H54 (cell line): ENCODE measurements at places on chromosomes 6 and 20.
A peak's percentile ranks its signal among the peaks of the same experiment; 100 is the strongest.

GRCh38 chr6:164665328-164665727 lies 644.1 kb downstream of the C6orf118 start:
- DNase-seq: no peak

- DNase-seq: no peak
Observed at GRCh38 chr6:35810971-35811698, 6.0 kb downstream of the LHFPL5 start.

GRCh38 chr20:60055740-60056139 lies 97.5 kb downstream of the CDH26 start:
- no peak for DNase-seq

GRCh38 chr6:166556863-166557322 lies 29.6 kb downstream of the RAMACL start:
- DNase-seq: peak; percentile 71

- DNase-seq: no peak
Observed at GRCh38 chr20:25017257-25017803, 24.8 kb upstream of the APMAP start.

- DNase-seq: no peak
Observed at GRCh38 chr6:87908978-87909811, 138.4 kb upstream of the SPACA1 start.

GRCh38 chr20:40962733-40963504 lies 65.7 kb upstream of the TOP1 start:
- peak; percentile 68 for DNase-seq

- no peak for DNase-seq
Observed at GRCh38 chr20:63628246-63628975, 1.5 kb upstream of the GMEB2 start.

GRCh38 chr6:34424200-34425131 lies 1.4 kb downstream of the RPS10 start:
- no peak for DNase-seq

- no peak for DNase-seq
Observed at GRCh38 chr20:14829906-14830305, 492.5 kb upstream of the FLRT3 start.

- no peak for DNase-seq
Observed at GRCh38 chr6:111782192-111782809, 91.0 kb downstream of the FYN start.

GRCh38 chr6:147986846-147987245 lies 355.8 kb upstream of the SASH1 start:
- no peak for DNase-seq

GRCh38 chr20:33963751-33964150 lies 30.0 kb upstream of the RALY start:
- no peak for DNase-seq

- DNase-seq: no peak
Observed at GRCh38 chr20:59428441-59429205, 128.2 kb downstream of the EDN3 start.

GRCh38 chr20:49785149-49785851 lies 27.3 kb upstream of the SLC9A8 start:
- DNase-seq: no peak

DNA sequence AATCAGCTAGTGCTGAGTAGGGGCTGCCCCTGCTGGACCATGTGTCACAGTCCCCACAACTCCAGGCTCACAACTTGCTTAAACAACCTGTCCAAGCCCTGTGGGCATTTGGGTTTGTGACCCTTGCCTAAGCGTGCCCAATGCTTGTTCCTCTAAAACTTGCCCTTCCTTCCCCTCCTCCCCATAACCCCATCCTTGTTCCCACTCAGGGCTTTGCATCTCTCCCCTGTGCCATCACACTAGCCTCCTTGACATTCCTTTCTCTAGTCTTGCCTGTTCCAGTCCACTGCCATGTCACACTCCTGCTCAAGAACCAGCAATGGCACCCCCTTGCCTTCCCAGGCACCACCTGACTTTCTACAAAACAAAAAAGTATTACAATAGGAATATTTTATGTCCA lies 2.3 kb upstream of the DLGAP4 start:
- no peak for DNase-seq

DNA sequence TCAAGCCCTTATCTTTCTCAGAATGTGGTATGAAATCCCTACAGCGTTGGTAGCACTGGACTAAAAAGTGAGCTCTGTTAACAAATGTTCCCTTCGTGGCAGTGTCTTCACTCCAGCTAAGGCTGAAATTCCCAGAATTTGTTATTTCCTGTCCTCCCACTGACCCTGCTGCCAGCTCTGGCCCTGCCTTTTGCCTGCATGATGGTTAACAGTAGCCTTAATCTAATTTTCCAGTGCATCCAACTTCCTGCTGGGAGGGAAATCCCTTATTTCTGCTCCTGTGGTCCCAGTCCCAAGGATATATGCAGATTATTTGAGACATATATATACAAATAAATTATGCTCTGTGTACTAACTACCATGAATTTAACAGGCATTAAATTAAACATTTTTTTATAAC lies 157.2 kb upstream of the CARMIL1 start:
- DNase-seq: no peak

DNA sequence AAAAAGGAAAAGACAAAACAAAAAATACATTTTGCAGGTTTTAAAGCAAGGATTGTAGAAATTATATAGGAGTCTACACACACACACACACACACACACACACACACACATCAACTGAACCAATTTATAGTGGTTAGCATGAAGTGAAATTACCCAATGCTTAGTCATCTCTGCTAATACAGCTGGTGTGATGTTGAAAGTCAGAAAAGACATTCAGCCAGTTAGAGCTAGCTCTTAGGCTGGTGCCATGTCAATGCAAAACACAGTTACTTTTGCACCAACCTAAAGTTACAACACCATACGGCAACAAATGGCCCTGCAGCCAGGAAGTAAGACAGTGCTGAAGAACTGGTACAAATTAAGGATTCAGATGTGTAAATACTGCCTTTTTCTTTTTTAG lies 15.2 kb downstream of the FAM210B start:
- DNase-seq: peak; percentile 47

DNA sequence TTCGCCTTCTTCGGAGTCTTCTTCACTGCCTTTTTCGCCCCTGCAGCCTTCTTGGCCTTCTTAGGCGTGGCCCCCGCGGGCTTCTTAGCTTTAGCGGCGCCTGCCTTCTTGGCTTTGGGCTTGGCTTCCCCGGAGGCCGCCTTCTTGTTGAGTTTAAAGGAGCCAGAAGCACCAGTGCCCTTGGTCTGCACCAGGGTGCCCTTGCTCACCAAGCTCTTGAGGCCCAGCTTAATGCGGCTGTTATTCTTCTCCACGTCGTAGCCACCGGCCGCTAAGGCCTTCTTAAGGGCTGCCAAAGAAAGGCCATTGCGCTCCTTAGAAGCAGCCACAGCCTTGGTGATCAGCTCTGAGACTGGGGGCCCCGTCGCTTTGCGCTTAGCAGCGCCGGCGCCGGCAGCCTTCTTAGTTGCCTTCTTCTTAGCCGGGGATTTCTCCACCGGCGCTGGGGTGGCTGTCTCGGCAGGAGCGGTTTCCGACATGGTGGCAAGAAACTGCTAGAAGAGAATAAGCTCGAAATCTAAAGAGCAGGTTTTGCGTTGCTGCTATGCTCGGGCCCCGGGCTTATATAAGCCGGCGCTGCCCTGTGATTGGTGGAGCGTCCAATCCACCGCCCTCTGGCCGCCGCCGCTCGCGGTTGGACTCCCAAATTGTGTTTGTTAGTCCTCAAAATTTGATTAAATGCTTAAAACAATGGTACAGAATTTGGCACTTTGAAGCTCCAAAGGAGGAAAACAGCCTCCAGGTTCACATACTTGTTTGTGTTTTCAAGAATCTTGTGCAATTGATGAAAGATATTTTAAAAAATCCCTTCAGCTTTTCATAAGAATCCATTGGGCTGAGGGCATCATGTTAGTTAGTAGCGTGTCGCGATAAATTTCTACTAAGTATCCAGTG lies 44.9 kb downstream of the OR2B2 start:
- DNase-seq: peak; percentile 46

DNA sequence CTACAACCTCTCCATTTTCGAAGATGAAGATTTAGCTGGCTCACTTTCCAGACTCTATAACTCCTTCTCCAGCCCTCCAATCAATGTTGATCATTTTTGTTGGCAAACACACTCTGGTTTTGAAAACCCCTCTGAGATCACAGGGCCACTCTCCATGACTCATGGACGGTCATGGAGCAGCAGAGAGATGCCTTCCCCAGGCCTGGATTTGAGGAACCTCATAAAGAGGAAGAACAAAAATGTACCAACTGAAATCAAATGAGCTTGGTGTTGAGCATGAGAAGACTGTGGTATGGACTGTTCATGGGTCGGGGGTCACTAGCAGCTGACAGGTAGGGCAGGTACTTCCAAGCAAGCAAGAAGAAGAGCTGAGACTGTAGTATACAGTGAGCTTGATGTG lies 112.8 kb upstream of the INSM1 start:
- no peak for DNase-seq

- DNase-seq: no peak
Observed at GRCh38 chr6:167968091-167968490, 29.4 kb upstream of the KIF25 start.

- peak; percentile 28 for DNase-seq
Observed at GRCh38 chr6:13624871-13625288, 9.7 kb downstream of the NOL7 start.

GRCh38 chr6:70520575-70520974 lies 46.2 kb upstream of the SDHAF4 start:
- DNase-seq: no peak
